ENCODE measurements at places on chromosomes 1 and 21. TPM values are rescaled to one million over a fixed set of nuclear protein-coding genes. Genes with fewer than 3 reads are reported as not detected.

Gene LY9
- total RNA-seq = not detected

Gene SYNJ1
- 13.2 TPM for total RNA-seq

Gene KCNN3
- 0.07 TPM for total RNA-seq

Gene PLEKHA6
- 0.63 TPM for total RNA-seq

Gene OR6K3
- not detected for total RNA-seq

Gene AMIGO1
- 4.9 TPM for total RNA-seq
